ENCODE measurements at places on chromosomes 6 and 20.

- no peak for DNase-seq
These were observed 207.2 kb downstream of the CDH4 start for GRCh38 chr20:61459266-61459665.

- no peak for DNase-seq
These were observed 365.9 kb downstream of the RNF144B start for GRCh38 chr6:18753076-18753475.

DNA sequence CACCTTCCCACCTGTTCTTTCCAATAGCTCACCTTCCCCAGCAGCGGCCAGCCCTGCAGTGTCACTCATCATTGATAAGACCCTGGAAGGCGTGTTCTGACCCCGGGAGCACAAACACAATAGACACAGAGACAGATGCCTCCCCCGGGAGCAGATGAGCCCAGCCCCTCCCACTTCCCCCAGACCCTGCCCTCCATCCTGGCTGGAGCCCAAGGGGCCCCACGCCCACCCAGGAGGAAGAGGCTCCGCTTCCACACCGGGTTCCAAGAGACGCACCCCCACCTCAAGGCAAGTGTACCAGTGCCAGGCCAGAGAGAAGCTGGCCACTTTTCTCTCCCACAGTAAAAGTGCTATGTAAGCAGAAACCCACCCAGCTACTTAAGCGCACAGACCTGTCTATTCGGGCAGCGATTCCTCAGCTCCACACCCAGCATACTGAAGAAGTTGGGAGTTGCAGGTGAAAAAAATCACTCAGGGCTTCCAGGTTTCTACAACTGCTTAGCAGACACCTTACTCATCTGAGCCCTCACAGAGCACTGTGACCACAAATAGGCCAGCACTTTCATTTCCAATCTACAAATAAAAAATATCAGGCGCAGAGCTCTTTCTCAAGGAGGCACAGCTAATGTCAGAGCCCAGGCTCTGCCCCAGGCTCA is 93.4 kb upstream of the NXT1 start:
- DNase-seq = no peak

DNA sequence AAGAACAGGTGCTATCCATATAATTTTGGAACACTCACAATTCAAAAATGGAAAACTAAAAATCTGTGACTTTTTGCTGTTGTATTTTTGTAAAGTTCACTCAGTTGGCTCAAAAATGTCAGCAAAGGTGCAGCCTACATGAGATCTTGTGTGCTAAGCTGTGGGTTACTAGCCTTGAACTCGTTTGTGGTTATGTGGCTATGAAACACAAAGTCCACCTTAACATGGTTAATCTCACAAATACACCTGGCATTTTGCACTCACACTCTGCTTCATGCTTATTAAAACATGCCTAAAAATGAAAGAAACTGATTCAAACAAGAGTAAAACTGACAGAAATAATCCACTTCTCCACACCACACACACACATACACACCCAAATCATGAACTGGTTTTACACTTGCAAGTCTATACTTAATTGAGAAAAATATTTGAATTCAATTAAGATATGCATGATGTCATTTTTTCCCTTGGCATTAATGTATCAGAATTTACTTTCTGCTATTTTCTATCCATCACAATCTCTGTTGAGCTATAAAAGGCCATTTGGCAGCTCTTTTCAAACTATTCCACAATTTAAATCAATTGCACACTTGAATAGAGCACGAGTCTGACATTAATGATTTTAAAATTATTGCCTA is 22.9 kb upstream of the TMEM30A start:
- no peak for DNase-seq

DNA sequence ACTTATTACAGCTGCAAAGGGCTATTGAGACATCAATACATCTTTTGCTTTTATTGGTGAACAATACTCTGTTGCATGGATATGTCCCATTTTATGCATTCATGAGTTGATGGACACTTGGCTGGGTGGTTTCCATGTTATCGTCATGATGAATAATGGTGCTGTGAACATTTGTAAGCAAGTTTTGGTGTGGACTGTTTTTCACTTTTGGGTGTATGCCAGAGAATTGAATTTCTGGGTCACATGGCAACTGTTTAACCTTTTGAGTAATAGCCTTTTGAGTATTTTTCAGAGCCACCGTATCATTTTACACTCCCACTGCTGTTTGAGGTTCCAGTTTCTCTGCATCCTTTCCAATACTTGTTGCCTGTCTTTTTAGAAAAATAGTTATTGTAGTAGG is 107.0 kb downstream of the JARID2 start:
- DNase-seq = no peak

DNA sequence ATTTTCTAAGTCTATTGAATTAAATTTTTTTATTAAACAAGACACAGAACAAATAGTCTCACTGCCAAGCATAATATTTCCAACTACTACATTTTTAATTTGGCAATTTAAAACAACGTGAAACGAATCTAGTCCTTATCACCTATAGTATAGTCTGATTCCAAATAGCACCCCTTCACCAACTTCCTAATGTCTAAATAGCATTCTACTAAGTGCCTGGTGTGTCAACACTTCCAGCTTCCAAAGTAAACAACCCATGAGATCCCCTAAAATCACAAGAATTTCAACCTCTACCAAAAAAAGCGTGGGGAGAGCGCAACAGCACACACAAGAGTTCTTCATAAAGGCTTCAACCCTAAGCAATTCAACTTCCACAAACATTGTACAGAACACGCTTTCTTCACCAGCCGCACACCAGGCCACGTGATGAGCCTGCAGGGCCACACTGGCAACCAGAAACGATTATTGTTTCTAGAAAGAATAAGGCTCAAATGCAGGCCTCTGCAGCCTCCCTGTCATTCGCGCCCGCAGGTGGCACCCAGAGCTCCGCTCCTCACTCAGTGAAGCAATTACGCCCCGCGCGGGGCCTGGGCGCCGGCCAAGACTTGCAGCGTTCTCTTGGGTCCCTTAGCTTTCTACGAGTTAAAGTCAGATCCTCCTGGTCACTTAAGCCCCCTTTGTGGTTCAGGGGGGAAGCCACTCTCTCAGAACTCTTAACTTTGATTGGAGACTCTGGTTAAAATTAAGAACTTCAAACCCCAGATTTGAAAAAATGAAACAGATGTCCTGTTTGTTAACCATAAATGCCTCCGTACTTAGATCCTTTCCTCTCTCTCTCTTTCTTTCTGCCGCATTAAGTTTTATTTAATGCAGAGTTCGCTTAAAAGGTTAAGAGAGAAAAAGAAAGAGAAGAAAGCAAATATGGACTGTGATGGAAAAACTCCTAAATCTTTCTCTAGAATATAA is 18.3 kb downstream of the SIM1 start:
- no peak for DNase-seq

- DNase-seq = no peak
These were observed 50.3 kb downstream of the ANKRD6 start for GRCh38 chr6:89483111-89483720.

DNA sequence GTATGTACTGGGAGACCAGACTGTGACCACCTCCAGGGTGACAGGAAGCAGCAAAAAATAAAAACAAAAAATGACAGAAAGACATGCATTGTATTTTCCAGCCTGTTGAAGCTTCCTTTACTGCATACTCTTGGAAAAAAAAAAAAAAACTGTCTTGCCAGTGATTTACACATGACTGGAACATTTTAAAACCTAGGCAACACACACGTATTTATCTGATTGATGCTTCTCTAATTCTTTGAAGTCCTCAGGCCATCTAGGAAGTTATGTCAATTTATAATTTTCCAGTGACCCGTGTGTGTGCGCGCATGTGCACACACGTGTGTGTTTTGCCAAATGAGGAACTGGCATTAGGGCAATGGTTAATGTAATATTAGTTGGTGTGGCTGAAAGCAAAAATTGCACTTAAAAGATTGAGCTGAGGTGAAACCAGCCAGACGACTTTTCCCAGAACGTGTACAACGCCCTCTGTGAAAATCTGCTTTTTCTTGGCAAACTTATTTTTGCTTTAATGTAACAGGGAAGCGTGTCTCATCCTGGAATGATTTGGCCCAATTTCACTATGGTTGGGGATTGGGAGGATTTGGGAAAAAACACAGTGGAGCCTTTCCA is 315.2 kb downstream of the TFAP2A start:
- DNase-seq = no peak
